ENCODE measurements at places on chromosomes 2 and 18.

GRCh38 chr18:3873211-3873610 is 423.2 kb downstream of the TGIF1 start:
- DNase-seq: no peak

DNA sequence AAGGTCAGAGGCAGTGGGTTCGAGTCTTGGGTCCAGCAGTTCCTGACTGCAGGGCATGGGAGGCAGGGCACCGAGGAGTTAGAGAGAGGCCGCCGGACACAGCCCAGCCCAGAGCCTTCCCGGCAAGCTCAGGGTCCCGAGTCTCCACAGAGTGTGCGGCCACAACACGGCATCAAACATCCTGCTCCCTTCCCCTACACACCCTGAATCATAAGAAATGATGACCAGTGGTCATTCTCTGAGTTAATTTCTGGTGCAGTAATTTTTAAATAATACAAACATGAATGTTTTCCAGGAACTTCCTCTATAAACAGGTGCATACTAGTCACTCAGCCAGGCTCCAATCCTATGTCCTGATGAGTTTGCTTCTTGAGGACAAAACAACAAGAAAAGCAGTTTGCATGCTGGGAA is 118.0 kb downstream of the PXDN start:
- DNase-seq: no peak

- DNase-seq: no peak
Measured at GRCh38 chr2:178452870-178453269, 1.7 kb downstream of the PJVK start.

- no peak for DNase-seq
Measured at GRCh38 chr2:187171318-187171717, 276.7 kb downstream of the CALCRL start.

DNA sequence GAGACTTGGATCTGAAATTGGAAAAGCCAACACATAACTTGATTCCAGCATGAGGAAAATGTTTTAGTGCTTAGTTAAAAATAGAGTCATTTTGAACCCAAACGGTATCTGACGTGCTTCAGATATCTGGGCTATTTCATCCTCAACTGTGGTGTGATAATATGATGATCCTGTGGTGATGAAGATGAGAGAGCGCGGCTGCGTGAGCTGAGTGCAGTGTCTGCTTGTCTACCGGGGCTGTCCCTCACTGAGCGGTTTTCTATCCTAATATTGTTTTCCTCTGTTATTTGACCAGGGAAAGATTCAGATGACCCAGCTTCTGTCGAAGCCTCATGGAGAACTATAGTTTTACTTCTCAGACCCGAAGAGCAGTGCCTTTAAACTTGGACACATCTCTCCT is 5.8 kb downstream of the TWIST2 start:
- no peak for DNase-seq

DNA sequence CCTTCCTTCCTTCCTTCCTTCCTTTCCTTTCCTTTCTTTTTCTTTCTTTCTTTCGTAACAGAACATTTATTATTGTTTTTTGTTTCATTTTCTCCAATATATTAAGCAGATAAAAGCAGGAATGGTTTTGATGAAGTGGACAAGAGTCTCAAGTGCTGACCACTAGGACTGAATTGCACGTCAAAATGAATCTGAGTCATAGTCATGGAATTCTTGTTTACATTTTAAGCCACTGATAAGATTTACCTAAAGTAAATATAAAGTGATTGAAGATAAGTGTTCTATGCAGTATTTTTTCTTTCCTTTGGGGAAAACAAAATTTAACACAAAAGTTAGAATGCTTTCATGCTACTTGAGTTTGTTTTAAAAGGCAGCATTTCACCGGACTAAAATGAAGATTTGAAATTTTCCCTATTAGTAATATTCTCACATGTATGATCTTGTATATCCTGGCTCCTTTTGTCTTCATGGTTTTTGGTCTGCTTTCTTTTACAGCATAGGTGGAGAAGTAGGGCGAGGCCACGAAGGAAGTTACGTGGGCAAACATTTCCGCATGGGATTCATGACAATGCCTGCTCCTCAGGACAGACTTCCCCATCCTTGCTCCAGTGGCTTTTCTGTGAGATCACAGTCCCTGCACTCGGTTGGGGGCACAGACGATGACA is 113.5 kb downstream of the NYAP2 start:
- no peak for DNase-seq

- no peak for DNase-seq
Measured at GRCh38 chr2:25740810-25741381, 67.5 kb upstream of the DTNB start.

DNA sequence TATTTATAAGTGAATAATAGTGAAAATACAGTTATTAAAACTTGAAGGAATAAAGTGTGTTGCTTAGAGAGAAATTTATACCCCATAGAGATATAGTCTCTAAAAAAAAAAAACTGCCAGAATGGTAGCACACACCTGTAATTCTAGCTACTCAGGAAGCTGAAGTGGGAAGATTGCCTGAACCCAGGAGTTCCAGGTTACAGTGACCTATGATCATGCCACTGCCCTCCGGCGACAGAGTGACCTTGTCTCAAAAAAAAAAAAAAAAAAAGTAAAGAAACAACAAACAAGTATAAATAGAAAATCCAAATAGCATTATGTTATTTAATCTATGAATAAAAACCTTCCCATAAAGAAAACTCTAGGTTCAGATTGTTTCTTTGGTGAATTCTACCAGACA is 7.4 kb upstream of the AGPS start:
- DNase-seq: no peak

DNA sequence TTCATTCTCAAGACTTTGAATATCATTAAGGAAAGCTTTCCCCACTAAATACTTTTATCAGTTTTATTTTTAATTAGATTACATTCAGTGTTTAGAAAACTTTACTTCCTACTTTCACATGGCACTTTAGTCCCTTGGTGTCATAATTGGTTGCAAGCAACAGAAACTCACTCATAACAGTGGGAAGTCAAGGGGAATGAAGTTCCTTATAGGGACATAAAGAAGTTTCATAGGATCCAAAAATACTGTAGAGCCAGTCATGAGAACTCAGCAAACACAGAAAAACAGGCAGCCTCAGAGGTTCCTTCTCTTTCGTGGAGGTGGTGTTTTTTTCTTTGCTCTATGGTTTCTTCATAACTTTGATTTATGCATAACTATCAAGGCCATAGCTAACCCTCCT is 809.0 kb downstream of the BCL11A start:
- DNase-seq: no peak

- no peak for DNase-seq
Measured at GRCh38 chr2:182920089-182920488, 53.7 kb upstream of the FRZB start.

DNA sequence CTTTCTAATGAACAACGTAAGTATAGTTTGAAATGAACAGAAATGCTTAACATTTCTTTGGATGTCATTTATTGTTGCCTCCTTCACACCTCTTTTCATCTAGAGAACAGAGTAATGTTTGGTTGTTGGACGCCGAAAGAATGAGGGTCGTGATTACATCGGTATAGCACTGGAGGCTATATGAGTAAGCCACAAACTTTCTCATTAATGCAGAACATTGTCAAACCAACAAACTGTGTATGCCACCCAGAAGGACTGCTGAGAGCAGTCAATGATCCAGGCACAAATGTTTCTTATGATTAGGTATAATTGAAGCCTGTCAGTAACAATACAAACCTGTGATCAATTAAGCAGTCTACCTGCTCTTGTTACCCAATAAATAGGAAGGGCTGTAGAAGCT is 1494.7 kb upstream of the NXPH2 start:
- no peak for DNase-seq
